ENCODE measurements at places on chromosomes 6 and 20.

- no peak for DNase-seq
These were observed 1.2 kb downstream of the SRSF12 start for GRCh38 chr6:89116702-89117101.

DNA sequence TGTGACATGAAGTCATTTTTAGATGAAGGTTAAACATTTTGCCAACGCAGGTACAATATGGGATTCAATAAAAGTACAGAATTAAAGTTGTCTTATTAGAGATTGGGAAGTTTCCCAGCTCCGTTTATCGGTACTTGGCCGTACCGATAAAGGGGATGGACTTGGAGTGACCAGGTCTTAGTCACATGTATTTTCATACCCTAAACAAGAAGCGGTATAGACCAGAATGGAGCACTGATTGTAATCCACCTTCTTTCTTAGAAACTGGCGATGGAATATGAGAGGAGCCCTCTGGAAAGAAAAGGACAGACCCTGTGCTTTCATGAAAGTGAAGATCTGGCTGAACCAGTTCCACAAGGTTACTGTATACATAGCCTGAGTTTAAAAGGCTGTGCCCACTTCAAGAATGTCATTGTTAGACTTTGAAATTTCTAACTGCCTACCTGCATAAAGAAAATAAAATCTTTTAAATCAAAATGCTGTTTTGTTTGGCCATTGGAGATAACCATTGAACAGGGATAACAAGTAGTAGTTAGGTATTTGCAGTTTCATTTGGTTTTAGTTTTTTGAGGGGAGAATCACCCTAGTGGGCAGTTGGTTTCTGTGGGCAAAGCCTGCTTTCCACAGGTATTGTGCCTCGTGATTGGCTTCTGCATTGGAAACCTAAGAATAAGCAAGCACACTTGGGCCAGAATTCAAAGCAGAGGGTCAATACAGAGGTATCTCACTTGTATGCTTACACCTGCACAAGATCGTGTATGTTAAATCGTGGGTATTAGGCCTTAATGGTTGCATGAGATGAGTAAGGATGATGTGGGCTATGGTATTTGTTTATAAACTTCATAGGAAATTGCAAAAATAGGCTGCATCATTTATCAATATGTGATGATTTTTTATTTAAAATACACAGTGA is 11.2 kb upstream of the ZNFX1 start:
- no peak for DNase-seq

GRCh38 chr6:52108128-52108527 is 20.7 kb upstream of the PKHD1 start:
- DNase-seq = no peak

DNA sequence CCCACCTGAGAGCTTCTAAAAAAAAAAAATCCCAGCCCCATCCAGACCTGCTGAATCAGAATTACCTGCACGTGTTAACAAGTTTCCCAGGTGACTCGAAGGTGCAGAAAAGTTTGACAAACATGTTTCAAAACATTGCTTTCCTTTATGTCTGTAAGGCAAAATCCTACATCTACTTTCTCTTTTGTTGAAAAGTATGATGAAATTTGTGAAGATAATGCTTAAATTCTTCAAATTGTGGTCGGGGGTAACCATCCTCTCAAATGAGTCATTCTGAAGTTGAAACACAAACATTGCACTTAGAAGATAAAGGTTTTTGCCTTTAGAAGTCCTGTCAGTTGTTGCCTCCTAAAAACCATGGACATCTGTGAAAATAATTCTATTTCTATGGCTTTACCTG is 429.7 kb downstream of the EPHA7 start:
- DNase-seq = no peak

DNA sequence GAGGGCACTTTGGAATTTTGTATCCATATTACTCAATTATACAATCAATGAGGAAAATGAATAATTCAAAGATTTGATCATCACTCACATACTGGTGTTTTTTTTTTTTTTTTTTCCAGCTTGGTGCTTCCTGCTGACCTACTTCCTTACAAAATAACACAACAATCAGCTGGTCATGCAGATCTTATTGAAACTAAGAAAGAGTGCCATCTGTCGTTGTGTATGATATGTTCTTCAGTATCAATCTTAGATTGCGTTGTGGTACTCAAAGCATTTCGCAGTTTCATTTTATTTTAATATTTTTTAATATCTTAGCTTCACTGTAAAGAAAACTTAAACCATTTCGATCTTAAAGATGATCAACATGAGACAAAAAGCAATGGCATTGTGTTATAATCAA is 155.6 kb downstream of the OGFRL1 start:
- no peak for DNase-seq

- no peak for DNase-seq
These were observed 39.5 kb downstream of the UNC5CL start for GRCh38 chr6:40999569-40999968.

DNA sequence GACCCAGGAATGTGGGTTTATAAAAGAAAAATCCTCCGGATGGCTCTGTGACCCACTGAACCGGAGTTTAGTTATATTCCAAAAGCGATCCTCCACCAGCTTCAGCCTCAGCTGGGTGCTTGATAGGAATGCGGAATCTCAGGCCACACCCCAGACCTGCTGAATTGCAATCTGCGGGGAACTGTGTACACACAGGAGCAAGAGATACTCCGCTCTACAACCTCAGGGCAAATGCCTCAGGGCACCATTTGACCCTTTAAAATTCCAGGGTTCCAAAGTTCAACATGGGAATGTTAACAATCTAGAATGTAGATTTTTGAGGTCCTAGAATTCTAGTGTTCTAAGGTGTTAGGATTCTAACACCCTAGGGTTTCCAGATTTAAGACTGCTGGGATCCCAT is 10.8 kb downstream of the BPIFA2 start:
- no peak for DNase-seq

Data from esophagus squamous epithelium (tissue), 5 donors.